ENCODE measurements at places on chromosomes 4 and X.

DNA sequence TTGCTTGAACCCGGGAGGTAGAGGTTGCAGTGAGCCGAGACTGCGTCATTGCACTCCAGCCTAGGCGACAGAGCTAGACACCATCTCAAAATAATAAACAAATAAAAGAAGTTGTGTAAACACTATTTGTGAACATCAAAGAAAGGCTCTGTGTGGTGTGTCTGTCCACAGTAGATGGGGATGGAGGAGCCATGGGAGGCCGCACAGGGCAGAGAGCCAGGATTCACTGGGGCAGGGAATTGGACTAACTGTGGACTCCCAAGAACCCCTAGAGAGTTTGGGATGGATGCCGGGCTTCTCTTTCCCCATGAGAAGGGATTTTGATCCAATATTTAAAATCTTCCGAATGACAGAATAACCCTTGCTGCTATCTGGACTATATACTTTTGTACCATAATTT lies 26.5 kb downstream of the TBC1D1 start:
- DNase-seq: no peak

DNA sequence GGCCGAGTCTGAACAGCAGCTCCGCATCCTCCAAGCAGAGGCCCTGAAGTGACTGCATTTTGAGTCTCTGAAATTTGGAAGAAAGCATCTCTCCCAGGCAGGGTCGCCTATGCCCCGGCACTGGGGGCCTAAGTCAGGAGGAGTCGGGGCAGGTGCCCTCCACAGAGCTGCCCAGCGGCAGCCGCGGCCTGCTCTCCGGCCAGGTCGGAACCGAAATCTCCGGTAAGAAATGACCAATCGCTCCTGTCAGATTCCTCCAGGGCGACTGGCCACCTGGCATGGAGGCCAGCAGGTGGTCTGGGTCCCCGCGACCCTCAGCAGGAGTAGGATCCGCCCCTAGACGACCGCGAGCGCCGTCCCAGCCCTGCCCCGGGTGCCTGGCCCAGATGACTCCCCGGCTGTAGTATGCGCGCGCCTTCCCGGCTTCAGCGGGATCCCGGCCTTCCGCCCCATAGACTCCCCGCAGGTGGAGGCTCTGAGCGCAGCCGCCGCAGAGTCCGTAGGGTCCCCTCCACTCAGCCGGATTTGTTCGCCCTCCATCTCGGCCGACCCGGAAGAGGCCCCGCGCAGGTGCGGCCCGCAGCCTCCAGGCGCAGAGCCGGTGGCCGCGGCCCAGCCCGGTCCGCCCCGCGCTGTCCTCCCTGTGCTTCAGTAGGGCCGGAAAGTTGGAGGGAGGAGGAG lies 1.5 kb downstream of the NKX1-1 start:
- DNase-seq: no peak

- DNase-seq: no peak
Measured at GRCh38 chr4:158777423-158778155, 8.8 kb downstream of the FNIP2 start.

GRCh38 chr4:129403848-129404247 lies 307.9 kb downstream of the C4orf33 start:
- DNase-seq: no peak

DNA sequence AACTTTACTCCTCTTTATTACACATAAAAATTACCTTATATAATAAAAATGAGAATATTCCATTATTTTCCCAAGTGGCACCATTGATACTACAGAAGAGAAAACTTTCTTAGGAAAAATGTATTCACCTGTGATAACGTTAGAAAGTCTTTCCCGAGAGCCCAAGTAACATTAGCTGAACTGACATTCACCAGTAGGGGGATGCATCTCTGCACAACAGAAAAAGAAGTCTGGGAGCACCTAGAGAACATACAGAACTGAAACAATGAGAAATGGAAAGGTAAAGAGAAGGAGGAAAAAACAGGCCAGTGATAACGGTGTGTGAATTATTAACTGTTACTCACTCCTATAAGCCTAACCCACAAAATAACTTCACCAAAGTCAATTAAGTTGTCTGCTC lies 423.3 kb downstream of the CENPC start:
- no peak for DNase-seq

DNA sequence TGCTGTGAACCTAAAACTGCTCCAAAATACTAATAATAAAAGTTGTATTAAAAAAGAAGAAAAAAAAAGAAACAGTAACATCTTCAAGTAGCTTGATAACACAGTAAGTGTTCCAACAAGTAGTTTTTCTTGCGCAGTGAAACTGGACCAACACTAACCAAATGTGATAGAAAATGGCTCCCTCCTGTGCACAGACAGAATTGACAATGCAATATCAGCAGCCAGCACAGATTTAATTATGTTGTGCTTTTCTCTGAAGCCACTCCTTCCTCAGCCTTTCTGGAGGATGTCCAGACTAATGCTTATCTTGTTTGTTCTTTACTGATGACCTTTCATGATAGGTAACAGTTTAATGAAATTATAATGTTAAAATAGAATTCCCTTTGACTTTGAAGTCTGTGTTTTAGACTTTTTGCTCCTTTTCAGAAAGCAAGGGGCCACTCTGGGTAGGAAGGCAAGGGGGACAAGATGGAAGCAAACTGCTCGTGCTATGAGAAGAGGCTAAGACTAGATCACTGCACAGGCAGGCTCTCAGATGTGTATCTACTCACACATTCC lies 147.1 kb upstream of the RPL34 start:
- no peak for DNase-seq

- no peak for DNase-seq
Measured at GRCh38 chrX:15277604-15278003, 7.7 kb upstream of the ASB9 start.

- no peak for DNase-seq
Measured at GRCh38 chr4:105951198-105951597, 55.9 kb downstream of the NPNT start.

GRCh38 chrX:790783-791360 lies 160.3 kb downstream of the SHOX start:
- DNase-seq: no peak

DNA sequence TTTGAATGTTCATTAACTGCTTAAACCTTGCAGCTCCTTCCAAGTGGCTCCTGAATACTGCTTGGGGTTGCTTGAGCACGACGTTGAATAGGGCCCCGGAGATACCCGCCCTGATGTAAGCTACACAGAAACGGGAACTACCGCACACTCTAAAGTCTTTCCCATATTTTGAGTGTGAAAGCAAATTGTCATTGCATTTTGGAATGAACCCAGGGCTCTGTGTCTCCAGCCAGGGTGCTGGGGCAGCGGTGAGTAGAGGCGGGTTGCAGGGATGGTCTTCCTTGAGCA lies 59.4 kb upstream of the HELT start:
- no peak for DNase-seq

DNA sequence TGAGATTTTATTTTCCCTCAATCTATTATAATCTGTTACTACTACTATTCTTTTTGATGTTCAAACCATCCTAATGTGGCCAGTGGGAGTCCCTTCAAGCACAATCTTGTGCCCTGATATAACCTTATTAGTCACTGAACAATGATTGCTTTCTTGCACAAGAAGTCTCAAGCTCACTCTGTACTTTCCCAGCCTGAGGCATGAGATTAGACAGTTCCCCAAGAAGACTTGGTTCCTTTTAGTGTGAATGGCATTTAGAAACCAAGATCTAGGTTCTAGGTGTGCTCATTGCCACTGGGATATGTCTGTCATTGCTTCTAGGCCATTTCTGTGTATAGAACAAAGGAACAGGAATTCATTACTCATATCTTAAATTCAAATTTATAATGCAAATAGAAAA lies 28.0 kb upstream of the RBM41 start:
- no peak for DNase-seq

GRCh38 chrX:91434351-91435168 lies at the start of gene PABPC5:
PABPC5 (plus strand) TSS chrX:91434839; CDS start chrX:91435578, 739 bp downstream.
- no peak for DNase-seq

DNA sequence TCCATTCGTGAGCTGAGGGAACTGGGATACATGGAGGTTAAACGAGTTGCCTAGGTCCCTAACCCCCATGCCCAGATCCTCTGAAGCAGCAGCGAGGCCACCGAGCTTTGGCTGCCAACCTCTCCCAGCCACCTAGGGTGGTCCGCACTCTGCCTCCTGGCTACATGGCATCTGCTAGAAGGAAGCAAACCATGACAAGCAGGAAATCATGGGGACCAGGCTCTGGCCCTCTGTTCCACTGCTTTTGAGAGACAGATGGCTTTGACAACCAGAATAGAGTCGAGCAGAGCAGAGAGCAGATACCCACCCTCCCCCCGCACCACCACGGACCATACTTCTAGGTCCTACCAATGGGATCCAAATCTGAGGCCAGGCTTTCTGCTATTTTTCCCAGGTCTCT lies 37.5 kb upstream of the NKRF start:
- no peak for DNase-seq

GRCh38 chrX:138519296-138519695 lies 192.2 kb downstream of the FGF13 start:
- DNase-seq: no peak

- DNase-seq: no peak
Measured at GRCh38 chrX:12548341-12548740, 242.9 kb upstream of the PRPS2 start.

GRCh38 chr4:6539009-6539764 lies 35.8 kb upstream of the MAN2B2 start:
- no peak for DNase-seq

GRCh38 chr4:123446865-123447474 lies 50.4 kb downstream of the SPRY1 start:
- no peak for DNase-seq

DNA sequence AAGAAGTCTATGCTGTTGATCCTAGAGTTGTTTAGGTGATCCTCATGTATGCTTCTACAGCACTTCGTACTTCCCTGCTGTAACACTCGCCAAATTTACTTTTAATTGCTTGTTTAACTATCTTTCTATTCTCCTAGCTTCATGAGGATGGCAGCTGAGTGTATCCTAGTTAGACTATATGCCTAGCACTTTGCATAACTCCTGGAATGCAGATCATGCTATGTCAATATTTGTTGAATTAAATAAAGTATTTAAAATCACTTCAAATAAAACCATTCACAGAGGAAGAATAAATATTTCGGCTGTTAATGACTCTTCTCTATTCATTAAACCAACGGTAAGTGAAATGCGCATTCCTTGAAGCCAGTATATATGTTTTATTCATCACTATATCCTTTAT lies 55.1 kb downstream of the F9 start:
- no peak for DNase-seq

DNA sequence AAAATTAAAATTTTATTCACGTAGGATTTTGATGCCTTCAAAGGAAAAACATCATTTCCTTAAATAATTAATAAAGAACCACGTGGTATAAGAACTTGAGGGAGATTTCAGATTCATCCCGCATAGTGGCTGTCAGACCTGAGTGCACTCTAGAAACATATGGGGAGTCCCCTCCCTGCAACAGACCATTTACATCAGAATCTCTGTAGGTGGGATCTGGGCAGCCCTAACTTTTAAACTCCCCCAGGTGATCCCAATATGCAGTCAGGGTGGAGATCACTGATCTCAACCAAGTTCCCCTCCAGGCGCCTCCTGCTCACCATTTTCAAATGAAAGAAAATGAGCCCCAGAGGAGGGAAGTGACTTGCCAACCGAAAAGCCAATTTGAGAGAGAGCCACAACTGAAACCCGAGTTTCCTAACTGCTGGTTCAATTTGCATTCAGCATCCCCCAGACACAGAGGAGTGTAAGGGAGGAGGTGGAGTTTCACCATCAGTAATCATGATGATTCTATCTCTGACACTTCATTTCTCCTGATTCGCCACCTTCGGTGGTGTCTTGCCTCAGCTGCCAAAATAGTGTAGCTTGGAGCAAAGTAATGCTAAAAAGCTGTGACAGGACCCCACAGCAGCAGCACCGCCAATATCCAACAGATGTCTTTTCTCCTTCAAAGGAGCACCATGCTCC lies 11.4 kb downstream of the RNF150 start:
- DNase-seq: no peak

GRCh38 chr4:126755506-126755905 lies 877.3 kb upstream of the INTU start:
- DNase-seq: no peak

DNA sequence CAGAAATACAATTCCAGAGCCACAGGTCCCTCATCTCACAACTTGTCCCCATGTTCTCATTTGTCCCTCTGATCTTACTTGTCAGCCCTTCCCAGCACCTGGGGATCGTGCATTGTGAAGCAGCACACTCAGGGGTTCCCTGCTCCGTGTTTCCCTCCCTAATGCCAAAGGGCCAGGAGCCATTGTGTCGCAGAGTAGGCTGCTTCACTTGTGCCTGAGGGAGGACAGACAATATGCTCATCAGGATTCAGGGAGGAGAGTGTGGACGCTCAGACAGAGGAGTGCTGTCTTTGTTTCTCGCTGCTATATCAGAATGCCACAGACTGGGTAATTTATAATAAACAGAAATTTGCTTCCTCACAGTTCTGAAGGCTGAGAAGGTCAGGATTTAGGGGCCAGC lies 315.3 kb downstream of the TRIML1 start:
- no peak for DNase-seq

DNA sequence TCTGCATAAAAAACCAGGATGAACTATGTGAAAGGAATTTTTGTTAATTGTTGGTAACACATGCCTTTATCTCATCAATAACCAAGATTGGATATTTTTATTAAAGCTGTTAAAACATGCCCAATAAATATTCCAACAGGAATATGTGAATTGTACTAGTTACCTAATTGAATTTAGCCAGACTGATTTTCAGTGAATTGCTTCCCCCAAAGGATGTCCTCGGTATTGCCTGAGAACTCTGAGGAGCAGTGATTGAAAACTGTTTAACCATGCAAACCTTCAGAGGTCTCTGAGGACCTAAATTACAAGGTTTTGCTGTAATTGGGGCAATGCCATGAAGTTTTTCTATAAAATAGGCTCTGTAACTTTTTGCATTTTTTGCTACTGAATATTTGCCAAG lies 66.6 kb downstream of the BLTP1 start:
- DNase-seq: no peak

GRCh38 chr4:13783800-13784411 lies 156.4 kb upstream of the BOD1L1 start:
- DNase-seq: no peak

GRCh38 chr4:12408364-12408763 lies 979.7 kb upstream of the HS3ST1 start:
- no peak for DNase-seq

DNA sequence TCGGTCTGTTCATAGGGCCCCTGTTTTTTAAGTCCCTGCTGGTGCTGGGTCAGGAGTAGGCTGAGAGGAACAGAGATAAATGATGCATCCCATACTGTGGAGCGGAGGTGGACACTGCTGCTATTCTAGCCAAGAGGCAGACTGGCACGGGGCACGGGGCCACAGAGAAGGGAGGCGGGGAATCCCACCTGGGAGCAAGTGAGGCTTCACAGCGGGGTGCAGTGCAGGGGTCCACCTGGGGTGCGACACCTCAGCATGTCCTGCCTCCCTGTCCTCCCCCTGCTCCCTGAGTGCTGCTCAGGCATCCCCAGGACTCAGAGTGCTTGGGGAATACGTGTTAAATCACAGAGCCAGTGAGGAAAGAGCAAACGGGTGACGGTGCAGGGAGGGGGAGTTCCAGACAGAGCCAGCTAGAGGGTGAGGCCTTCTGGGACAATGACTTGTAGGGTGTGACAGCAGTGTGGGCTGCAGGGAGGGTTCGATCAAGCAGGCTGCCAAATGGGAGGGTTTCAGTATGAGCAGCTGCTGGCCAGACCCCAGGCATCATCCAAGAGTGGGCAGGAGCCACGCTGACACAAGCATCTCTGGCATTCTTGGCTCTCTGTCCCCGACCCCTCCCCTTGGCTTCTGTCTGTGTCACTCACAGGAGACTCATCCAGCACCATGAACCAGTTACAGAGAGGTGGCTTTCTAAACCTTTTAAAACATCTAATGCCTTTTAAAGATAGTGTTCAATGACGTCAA lies 13.7 kb upstream of the HTRA3 start:
- DNase-seq: no peak

All from stimulated activated CD8-positive, alpha-beta memory T cell treated with anti-CD3 and anti-CD28 coated beads, Interleukin-2, amount 100 ng/mL, for 1 hour (primary cell).